AG04449 (cell line): ENCODE measurements at places on chromosomes 5 and 9.

DNA sequence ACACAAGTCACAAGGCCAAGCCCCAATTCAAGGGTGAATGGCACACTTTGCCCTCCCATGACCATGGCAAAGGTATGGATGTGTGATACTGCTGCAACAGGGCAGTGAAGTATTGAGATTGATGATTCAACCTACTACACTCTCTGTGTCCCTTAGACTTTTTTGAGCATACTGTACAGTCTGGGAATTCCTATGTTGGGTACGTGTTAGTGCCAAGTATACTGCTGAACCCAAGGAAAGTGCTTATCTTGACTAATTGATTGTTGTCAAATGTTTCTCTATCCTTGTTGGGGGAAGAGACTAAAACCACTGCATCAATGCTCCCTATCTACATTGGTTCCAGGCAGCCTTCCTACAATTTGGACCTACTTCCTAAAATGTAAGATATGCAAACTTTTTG is 93.7 kb downstream of the NDFIP1 start:
- DNase-seq, result peak; percentile 7

DNA sequence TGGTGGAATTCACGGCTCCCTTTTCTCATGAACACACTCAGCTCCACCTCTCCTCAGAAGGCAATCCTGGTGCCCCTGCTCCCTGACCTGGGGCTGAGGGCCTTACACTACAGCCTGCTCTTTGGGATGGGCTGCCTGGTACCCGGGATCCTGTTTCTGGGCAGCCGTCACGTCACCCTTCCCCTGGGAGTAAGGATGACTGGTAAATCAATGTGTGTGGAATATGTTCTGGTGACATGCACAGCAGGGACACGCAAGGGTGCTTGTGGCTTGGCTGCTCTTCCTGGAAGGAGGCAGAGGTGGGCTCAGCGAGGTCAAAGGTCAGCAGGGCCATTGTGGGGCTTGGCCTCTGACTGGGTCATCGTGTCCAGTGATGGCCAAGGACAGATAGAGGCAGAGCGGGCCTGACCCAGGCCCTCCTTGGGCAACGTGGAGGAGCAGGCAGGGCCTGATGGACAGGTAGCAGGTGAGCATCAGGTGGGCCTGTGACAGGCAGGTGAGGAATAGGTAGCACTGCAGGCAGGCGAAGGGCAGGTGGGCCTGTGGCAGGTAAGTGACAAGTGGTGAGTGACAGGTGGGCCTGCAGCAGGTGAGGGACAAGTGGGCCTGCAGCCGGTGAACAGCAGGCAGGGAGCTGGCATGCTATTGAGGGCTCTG is 399.4 kb upstream of the IRX4 start:
- no peak for DNase-seq

DNA sequence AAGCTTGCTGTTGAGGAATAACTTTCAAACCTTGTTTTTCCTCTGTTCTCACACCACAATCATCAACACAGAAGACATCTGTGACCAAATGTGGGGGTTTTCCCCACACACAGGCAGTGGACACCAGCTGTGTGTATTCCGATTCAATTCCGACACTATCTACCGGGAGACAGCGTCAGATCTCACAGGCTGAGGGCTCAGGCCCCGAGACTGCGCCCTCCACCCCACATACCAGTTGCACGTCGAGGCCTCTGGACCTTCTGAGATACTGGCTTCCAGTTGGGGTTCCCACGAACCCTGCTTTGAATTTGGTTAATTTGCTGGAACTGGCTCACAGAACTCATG is 41.3 kb downstream of the STK10 start:
- DNase-seq, result no peak

- no peak for DNase-seq
Measured at GRCh38 chr5:53895091-53895683, 334.7 kb downstream of the NDUFS4 start.

DNA sequence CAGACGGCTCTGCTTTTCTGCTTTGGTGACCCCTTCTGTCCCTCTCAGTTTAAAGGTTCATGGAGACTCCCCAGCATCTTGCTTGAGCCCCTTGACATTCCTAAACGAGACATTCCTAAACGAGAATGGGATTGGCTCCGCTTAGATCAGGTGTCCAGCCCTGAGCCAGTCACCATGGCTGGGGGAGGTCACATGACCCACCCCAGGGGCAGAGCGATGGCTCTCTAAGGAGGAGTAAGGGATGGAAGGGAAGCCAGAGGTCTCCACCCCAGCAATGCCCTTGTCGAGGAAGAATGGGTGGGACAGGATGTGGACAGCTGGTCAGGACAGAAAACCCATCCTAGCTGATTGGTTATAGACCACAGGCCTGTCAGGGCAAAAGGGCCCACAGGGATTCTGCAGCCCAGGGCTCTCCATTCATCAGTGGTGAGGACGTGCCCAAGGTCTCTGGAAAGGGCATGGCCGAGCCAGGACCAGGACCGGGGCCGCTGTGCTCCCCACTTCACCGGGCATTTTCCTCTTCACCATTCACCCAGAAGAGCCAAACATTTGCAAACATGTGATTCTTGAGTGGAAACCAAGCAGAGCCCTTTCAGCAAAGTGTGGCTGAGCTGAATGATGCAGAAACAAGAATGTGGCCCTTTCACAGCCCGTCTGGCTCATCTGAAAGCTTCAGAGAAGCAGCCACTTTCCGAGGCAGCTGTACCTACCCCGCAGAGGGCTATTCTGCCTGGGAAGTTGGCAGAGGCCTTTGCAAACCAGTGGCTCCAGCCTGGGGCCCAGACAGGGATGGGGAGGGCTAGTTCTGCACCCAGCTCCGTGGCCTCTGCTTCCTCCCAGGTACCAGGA is 19.8 kb upstream of the AIF1L start:
- no peak for DNase-seq

GRCh38 chr5:145324101-145324500 is 511.0 kb downstream of the PRELID2 start:
- no peak for DNase-seq

DNA sequence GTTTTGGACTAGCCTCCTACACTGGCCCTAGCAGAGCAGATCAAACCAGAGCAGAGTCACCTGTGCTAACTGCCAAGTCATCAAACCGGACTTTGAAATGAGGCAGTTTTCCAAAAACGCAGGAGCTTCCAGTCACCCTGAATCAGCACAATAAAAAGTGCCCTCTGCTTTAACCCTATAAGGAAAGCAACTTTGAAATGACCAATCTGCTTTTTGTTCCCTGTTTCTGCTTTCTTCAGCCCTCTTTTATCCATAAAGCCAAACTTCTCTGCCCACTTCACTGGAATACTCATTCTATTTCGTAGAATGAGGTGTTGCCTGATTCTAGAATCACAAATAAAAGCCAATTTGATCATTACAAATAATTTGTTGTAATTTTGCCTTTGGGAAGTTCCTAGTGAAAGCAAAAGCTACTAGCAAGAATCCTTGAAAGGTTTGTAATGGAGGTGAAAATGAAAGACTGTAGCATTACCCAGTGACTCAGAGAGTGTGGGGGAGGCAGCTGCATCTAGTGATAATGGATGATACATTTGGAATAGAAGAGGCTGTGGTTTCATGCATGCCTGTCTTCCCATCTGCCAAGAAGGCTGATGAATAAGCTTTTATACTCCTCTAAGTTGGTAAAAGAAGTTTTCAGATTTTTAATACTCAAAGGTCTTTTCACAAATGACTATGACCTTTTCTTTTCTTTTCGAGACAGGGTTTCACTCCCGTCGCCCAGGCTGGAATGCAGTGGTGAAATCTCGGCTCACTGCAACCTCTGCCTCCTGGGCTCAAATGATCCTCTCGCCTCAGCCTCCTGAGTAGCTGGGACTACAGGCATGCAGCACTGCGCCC is 14.9 kb downstream of the SPAAR start:
- DNase-seq, result peak; percentile 80

- DNase-seq, result no peak
Measured at GRCh38 chr5:60887096-60887495, 43.0 kb upstream of the ELOVL7 start.
